Retina (tissue), 1 donor: ENCODE measurements at places on chromosomes 7 and 10.

GRCh38 chr10:14072541-14072940, 258.2 kb downstream of the FRMD4A start:
- no peak for DNase-seq

DNA sequence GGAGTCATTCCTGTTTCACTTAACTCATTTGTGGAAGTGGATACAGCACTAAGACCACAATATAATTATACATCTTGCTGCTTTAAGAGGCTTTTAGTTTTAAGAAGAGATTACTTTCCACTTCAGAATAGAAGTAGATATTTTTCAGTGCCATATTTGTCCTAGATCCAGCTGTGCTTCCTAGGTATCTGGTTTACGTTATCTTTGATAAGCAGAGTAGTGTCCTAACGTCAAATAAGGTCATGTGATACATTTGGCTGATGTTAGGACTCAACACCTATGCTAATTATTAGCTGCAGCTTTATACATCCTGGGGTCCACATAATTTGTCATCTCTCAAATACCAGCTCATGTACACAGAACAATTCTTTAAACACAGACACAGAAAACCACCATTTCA, 196.2 kb upstream of the SMIM30 start:
- no peak for DNase-seq

GRCh38 chr7:28835800-28836199, 122.3 kb downstream of the TRIL start:
- no peak for DNase-seq

- no peak for DNase-seq
These were observed 23.6 kb downstream of the PIP4K2A start for GRCh38 chr10:22690614-22691431.

DNA sequence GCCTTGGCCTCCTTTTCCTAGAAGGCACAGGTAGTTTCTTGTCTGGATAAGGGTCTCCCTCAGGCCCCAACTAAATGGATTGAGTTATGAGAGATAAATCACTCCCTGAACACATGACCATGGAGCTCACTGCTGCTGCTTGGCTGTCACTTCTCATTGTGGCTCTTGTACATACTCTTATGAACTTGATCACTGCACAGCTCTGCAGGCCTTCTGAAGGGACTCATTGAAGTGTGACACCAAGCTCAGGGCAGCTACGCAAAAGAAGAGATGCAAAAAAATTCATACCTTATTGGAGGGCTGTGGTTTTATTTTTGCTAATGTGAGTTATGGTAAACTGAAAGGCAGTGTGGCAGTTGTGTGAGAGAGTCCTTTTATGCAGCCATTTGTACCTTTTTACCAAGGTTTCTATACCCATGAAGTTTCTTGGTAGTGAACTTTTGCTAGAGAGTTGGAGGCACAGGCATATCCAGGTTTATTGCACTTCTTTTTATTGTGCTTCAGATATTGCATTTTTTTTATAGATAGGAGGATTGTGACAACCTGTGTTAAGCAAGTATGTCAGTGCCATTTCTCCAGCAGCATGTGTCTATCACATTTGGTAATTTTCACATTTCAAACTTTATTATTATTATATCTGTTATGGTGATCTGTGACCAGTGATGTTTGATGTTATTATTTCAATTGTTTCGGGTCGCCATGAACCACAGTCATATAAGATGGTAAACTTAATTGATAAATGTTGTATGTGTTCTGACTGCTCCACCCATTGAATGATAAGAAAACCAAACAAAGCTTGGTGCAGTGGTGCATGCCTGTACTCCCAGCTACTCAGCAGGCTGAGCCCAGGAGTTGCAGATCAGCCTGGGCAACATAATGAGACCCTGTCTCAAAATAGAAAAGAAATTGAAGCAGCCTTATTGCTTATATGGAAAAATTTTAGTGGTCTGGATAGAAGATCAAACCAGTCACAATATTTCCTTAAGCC, 100.6 kb downstream of the LRRC4 start:
- no peak for DNase-seq

GRCh38 chr7:73740771-73741170, 2.2 kb upstream of the ABHD11 start:
- no peak for DNase-seq

DNA sequence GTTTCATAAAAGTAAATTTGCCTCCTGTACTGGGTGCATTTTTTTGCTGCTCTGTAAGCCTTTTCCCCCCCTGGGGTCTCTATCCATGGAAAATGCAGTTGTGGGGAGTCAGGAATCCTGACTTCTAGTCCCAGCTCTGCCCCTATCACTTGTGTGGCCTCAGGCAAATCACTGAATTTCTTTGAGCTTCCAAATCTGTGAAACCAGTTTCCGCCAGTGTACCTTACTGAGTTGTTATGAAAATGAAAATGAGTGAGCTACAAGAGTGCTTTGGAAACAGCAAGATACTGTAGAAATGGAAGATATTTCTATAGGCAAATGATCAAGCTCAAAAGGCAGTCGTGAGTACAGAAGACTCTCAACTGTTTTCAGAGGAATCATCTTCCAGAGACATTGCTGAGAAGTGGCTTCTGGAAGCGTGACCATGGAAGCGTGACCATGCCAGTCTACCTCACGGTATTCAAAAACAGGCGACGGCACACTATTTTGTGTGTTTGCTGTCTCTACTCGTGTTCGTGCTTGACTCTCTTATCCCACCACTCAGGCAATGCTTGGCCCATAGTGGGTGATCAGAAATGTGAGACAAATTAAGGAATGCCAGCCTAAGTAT, 107.4 kb downstream of the ATXN7L1 start:
- DNase-seq, result no peak

DNA sequence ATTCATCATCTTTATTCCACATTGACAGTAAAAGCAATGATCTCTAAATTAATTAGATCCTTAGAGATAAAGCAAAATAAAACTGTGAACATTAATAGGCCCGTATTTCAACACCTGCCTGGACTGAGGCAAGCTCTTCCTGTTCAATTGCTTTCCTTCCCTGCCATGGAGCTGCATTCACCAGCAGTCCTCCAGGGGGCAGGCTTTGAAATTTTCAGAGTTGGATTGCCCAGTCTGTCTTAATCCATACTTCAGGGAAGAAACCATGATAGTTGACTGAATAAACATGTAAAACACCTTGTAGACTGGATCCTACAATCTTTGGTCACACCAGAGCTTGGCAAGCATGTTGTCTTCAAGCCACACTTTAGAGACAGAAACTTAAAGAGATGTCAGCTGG, 936.6 kb downstream of the NRG3 start:
- DNase-seq, result no peak

- peak; percentile 82 for DNase-seq
These were observed 232 bp upstream of the GRID1 start for GRCh38 chr10:86366902-86367151.

DNA sequence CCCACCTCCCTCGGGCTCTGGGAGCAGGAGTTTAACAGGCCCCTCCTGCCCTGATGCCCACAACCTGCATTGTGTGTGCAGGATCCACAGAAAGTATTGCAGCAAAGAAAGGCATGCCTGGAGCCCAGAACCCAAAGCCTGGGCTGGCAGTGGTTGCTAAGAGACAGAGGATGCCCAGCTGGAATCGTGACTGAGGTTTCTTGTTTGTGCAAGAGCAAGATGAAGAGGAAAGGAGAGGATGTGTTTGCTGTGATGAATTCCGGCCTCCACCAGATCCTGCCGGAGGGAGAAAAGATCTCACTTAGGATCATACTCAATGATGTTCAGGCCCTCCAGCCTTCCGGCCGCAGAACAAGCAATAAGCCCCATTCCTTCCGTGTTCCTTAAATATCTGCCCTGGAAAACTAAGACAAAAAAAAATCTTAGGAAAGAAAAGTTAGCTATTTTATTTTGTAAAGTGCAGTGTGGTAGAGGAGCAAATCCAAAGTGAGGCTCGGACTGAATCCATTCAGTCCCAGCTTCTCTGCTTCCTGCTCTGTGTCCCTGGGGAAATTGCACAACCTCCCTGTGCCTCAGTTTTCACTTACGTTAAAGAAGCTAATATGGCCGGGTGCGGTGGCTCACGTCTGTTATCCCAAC, 57.1 kb downstream of the SLIT1 start:
- DNase-seq, result no peak

GRCh38 chr10:130864961-130865818, 446.3 kb downstream of the TCERG1L start:
- no peak for DNase-seq

DNA sequence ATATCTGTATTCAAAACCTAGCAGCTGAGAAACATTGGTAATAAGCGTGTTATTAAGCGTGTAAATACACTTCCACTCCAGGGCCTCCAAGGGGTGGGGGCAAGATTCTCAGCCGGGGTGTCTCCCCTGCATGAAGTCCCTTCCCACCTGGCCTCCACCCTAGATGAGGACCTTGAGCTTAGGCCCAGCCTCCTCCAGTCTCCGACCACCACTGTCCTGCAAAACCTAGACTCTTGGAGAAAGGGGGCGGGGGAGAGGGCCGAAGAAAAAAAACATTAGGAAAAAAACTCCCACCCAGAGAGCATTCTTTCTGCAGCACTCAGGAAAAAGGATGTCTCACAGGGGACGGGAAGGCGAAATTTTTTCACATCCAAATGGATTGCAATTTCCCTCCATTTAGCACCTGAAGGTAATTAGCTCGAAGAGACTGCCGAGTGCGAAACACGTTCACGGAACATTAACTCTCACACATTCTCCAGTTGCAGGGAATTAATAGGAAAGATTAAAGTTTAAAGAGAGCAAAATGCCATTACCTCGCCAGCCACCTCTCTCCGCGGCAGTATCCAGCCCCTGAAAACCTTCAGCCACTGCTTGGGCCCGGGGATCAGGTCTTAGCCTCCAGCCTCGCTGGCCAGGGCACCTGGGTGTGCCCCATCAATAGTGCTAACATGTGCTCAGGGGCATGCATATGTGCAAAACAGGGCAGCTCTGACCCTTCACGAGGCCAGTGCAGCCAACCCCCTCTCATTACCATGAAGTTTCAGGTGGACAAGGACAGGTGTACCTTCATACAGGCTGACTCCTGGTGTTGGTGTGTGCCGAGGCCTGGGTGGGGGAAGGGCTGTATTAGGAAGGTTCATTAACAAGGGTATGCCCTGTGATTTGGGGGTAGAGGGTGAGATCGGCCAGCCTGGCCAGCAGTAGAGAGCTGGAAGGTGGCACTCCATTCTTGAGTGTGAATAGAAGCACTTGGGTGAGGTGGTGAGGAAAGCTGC, 77.2 kb downstream of the HIF1AN start:
- DNase-seq, result no peak

DNA sequence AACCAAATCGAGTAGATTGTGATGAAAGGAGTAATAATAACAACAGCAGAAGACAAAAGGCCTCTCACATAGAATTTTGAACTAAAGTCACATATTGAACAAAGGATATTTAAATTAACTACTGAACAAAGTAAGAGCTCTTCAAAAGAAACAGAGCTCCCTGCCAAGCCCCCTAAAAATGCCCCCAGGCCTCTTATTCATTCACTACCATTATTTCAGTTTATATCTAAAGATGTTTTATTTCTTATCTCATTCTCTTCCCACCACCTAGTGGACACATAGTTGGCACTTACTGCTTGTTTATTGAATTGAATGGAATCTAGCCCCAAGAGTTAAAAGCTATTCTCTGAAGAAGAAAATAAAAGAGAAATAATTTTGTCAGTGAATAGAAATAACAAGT, 37.4 kb downstream of the VCL start:
- no peak for DNase-seq

DNA sequence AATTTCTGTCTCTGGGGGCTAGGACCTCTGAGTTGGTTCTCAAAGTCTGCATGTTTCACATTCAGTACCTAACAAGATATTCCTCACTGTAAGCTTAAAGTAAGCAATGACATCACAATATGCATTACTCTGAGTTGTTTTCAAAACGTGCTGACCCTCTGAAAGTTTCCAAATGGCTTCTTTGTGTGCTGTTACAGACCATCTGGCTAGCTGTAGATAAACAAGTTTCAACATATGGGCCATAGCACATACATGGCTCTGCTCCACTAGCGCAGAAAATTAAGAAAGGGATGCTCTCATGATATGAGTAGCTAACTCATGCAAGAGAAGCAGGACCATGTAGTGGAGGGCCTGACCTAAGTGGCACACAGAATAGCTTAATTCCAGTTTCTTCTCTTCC, 119.0 kb downstream of the HTR7 start:
- no peak for DNase-seq
